Glutamatergic neuron (in vitro differentiated cells): ENCODE measurements at places on chromosomes 7 and 10. TPM values are rescaled to one million over a fixed set of nuclear protein-coding genes. Genes with fewer than 3 reads are reported as not detected.

CTAGE15 gene
- not detected for total RNA-seq

ACBD7 gene
- total RNA-seq = 1.5 TPM

DNA sequence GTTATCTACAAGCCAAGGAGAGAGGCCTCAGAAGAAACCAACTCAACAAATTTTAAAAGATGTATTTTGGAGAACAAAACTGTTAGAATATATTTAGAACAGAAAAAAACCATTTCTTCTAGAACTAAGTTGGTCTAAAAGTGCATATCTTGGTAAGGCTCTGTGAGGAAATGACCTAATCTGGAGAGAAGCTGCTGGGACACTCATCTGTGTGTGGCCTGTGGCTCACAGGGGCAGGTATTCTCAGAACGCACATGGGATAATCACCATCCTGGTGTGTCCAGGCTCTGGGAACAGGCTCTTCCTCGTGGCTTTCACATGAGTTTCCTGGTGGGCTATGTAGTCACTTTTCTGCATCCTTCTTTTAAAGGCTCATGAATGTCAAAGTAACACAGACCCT, 38.1 kb upstream of the PRSS1 start:
- no peak for DNase-seq

DNA sequence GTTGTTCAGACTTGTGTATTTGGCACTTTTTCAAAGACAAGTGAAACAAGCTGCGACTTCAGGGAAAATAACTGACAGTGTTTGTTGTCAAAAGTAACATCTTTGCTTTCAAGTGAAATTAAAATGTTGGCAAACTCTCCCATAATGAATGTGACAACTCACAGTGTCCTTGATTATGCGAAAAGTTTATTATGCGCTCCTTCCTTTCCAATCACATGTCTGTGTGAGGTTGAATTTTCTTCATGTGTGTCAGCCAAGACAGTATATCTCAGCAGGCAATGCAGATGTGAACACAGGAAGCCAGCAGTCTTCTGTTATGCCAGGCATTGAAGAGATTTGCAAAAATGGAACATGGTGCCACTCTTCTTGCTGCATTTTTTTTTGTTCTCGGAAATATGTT, 28.7 kb downstream of the FBH1 start:
- no peak for DNase-seq

DNA sequence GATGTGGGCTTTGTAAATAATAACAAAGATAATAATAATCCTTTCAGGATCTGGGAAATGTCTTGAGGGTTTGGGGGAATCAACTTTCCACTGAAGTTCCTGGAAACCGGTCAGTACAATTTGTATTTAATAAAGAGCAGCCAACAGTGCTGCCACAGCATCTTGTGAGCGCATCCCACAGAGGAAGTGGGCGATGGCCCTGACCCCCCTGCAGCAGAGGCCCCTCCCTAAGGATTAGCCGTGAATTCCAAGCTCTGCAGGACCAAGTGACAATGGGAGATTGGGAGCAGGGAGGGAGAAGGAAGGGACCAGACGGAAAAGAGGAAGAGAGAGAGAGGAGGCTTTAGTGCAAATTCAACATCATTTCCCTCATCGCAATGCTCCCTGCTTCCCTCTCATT, 349.2 kb downstream of the RNLS start:
- DNase-seq = no peak

DNA sequence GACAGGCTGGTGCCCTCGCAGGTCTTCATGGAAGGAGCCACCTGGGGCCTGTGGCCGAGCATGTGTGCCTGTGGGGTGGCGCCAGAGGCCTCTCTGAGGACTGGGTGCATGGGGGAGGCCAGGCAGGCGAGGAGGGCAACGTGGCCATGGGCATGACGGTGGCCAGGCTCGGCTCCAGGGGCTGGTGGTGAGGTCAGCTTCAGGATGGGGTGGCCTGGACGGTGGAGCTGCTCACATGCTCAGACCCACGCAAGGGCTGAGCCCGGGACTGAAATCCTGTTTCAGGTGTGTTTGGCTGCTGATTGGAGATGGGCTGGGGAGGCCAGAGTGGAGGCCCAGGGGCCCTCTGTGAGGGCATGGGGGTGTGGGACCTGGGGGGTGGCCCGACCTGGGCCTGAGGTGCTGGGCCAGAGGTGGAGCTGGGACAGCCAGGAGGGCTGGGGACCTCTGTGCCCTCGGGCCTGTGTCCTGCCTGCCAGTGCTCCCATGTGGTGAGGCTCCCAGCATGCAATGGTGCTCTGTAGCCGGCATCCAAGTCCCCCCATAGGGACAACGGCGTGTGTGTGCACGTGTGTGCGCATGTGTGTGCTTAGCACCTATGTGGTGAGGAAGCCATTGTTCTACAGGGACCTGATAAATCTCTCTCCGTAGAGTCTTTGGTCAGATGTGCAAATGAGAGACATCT, 71.1 kb downstream of the INPP5A start:
- DNase-seq = no peak

DNA sequence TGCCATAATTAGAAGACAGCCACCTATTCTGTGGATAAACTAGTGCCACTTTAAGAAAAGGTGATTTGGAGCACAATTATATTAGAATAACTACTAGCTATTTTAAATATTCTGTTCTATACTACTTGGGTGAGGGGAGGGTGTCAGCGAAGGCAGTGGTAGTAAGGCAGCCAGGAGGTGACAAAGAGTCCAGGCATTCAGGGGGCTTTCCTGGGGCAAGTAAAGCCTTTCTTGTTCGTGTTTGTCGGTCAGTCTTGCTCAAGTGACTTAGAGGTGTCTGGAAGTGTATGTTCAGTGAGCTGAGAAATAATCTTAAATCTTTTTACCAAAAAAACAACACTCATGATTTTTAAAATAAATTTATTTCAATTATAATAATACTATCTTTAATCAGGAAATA, 34.4 kb downstream of the ADD3 start:
- DNase-seq = no peak

GRCh38 chr10:60488111-60488669, 98.5 kb upstream of the ANK3 start:
- DNase-seq = no peak

DNA sequence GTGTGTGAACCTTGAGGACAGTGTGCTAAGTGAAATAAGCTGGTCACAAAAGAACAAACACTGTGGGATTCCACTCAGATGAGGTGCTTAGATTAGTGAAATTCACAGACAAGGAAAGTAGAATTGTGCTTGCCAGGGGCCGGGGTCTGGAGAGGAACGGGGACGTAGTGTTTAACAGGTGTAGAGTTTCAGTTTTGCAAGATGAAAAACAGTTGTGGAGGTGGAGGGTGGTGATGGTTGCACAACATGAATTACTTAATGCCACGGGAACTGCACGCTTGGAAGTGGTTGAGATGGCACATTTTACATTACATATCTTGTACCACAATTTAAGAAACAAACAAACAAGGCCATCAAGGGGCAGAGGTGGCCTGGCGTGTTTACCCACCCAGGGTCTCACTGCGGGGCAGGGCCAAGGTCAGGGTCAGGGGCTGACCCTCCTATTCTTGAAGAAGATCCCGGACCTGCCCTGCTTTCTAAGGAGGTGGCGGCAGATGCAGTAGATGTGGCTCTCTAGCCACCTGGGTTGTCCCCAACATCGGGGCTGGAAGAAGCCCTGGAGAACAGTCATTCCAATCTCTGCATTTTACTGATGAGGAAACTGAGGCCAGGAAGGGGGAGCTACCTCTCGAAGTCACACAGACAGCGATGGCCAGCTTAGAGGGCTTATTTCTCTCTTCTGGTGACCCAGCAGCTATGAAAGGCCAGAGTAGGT, 91.5 kb upstream of the LRRC4 start:
- no peak for DNase-seq

- DNase-seq = no peak
Observed at GRCh38 chr10:1543596-1543995, 193.7 kb downstream of the ADARB2 start.

DNA sequence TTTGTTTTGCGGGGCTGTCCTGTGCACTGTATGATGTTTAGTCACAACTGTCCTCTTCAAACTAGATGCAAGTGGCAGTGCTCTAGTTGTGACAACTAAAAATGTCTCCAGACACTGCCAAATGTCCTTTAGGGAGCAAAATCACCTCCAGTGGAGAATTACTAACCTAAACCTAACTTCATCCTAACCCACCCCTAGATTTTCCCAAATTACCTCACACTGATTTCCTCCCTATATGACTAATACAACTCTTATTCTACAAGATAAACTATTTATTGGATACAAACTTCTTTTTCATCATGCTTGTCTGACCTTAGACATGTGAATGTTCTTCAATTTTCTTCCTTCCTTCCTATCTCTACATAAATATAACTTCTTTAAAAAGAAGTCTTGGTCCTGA, 26.4 kb downstream of the PNPLA8 start:
- no peak for DNase-seq

DNA sequence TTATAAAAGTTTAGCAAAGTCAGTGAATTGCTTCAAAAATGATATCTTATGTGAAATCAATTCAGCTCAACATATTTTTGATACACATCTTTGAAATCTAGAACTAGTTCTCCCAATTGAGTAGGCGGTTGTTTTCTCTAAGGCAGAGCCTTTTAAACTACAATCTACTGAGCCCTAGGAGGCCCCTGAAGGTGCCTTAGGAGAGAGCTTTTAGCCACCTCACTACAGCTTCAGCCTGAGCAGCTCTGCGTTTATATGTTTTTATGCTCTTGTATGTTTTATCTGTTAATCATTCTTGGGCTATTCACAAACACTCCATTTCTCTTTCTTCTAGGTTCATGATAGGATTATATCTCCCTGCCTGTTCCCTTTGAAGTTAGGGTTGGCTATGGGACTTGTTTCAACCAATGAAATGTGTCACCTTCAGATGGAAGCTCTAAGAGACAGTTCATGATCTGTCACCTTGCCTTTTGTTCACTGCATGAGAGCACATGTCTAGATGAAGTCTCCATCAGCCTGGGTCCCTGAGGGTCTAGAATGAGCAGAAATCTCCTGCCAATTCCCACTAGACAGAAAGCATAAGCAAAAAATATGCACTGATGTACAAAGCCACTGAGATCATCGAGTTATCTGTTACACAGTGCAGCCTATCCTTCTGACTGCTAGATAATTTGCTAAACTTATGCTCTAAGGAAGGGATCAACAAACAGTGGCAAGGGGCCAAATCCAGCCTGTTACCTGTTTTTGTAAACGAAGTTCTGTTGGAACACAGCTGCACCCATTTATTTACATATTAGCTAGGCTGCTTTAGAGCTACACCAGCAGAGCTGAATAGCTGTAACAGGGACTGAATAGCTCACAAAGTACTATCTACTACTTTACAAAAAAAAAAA, 128.5 kb upstream of the CDK1 start:
- DNase-seq = no peak
